Renal pelvis (tissue), 12 donors: ENCODE measurements at places on chromosomes 6 and 20.

DNA sequence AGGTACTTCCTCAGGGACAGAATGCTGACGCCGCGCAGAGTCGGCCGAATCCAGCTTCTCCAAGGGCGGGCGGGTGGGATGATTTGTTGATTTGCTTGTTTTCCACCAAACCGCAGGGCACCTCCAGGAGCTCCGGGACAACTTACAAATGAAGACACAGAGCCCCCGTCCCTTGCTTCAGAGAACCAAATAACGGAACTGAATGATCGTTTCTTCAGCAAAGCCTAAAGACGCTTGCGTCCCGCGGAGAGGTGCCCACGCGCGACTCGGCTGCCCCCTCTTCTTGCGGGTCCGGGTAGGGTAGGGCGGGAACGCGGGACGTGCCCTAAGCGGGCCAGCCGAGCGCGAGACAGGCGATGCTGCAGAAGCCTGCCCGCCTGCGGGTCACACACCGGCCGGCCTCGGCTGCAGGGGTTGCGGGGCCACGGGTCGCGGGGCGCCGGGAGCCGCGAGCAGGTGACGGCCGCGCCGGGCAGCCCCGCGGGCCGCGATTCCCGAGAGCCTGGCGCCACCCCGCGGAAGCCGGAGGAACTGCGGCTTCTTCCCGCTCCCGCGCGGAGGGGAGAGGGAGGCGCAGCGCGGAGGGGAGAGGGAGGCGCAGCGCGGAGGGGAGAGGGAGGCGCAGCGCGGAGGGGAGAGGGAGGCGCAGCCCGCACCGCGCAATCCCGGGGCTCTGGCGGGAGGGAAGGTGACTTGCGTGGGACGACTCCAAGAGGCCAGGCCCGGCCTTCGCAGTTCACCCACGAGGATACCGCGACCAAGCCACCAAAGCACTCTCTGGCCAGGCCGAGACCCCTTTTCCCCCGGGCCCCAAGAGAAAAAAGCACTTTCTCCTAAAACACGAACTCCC lies 7.7 kb upstream of the FOXF2 start:
- DNase-seq = no peak

- no peak for DNase-seq
Observed at GRCh38 chr6:135030532-135031178, 24.0 kb downstream of the HBS1L start.

GRCh38 chr6:107679457-107679856 lies 144.7 kb downstream of the SCML4 start:
- no peak for DNase-seq

DNA sequence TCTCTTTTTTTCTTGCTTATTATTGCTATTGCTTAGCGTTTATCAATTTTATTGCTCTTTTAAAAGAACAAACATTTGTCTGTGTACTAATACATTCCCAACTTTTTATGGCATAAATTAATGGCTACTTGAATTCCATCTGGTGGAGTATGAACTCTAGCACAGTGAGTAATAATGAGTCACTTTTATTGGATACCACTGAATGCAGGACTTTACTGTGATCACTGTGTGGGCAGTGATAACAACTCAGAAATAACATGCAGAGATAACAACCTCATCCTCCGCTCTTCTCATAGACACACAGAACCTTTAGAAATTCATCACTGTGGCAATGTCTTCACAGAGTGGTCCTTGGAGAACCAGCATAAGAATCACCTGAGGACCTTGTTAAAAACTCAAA lies 174.9 kb upstream of the PRND start:
- no peak for DNase-seq

DNA sequence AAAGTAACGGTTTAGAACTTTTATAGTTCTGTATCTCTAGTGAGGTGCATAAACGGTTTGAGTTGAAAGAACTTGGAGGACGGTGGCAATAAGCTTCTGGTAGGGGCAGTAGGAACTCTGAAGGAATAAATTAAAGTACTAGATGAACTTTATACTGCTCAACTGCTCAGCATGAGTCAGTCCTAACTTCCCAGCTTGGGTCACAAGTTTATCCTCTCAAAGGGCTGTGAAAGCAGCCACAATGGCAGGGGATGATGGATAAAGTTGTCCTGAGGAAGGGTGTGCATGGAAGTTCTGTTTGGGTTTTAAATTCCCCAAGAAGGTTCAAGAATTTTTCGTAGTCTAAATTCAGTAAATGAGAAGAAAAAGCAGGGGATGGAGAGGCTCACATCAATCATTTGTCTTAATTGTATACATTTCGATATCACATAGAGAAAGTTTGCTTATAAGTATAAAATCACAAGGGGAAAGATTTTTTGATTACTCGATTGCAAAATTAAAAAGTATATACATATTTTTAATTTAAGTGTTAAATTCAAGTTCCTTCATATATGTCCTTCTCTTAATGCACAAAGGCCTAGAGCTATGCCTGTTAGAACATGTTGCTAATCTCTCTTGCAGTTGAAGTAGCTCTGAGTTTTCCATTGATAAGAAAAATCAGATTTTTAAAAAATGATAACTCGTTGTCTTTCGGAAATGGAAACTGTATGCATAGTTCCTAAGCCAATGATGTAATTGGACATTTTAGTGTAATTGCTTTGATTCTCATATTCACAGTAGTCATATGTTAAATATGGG lies 55.3 kb upstream of the JAG1 start:
- DNase-seq = no peak

GRCh38 chr6:110859335-110859792 lies 15.2 kb upstream of the AMD1 start:
- no peak for DNase-seq

DNA sequence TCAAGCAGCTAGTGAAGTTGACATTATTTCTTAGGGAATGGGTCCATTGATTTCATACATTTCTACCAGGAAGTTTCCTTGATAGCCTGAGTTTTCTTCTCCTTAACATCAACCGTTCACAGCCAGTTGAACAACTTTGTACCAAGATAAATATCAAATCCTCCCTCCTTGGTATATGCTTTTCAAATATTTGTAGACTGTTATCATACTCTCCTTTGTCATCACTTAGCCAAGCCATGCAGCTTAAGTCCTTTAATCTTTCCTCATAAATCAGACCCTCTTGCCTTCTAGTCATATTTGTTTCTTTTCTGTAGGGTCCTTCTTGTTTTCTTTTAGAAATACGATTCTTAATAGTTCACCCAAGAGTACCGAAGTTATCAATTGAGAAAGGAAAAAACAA lies 25.6 kb downstream of the RFX6 start:
- no peak for DNase-seq

DNA sequence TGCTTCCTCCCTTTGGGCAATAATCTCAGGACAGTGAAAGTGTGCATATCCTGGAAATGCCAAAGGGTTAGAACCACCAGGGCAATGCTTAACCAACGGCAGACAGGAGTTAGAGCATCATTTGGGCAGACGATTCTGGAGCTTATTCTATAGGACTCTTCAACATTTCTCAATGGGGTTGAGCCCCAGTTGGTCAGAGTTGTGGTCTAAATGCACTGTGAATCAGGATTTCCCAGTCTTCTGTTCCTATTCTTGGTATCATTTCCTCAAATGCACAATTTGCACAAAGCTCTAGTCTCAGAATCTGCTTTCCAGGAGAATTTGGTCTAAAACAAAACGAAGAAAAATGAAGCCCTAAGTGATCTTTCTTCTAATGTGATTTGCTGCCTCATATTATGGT lies 389.6 kb upstream of the JAG1 start:
- no peak for DNase-seq

DNA sequence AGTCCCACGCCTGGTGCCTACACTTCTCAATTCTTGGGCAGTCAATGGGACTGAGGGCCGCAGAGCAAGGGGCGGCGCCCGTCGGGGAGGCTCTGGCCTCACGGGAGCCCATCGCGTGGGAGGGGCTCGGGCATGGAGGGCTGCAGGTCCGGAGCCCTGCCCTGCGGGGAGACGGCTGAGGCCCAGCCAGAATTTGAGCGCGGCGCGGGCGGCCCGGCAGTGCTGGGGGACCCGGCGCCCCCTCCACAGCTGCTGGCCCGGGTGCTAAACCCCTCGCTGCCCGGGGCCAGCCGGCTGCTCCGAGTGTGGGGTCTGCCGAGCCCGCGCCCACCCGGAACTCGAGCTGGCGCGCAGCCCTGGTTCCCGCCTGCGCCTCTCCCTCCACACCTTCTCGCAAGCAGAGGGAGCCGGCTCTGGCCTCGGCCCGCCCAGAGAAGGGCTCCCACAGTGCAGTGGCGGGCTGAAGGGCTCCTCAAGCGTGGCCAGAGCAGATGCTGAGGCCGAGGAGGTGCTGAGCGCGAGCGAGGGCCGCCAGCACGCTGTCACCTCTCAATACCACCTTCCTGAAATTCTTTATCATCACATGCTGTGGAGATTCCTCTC lies 58.5 kb downstream of the BAK1 start:
- no peak for DNase-seq

DNA sequence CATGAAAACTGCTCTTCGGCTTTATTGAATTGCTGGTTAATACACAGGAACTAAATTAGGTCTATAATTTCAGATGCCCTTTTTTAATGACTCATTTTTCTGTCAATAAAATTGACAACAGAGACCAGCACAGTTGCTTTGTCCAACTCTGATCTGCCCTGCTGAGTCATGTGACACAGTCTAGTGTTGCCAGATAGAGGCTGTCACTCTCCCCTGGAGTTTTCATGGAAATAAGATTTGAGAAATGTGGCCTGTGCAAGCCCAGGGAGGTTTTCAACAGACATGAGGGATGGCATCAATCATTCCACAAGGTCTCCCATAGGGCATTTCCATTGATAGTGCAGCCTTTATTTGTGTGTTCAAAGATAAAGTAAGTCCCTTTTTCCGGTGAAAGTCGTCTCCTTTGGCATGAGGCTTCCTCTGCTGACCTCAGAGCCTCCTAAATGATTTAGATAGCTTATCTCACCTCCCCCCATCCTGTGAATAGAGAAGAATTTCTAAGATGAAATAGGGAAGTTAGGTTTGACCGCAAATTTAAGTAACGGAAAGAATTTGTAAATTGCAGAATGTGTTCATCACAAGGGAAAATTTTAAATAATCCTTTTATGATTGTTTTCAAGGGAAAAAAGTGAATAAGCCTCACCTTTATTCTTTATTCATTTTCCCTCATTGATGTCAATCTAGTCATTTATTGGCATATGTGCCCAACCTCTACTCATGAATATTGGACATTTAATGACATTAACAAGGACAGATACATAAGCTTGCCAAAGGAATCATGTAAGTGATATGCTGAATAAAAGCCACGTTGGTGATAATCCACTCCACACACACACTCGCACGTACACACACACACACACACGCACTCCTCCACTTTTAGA lies 277.7 kb downstream of the ADGB start:
- DNase-seq = no peak

GRCh38 chr6:168560126-168560525 lies 119.1 kb downstream of the SMOC2 start:
- DNase-seq = no peak

DNA sequence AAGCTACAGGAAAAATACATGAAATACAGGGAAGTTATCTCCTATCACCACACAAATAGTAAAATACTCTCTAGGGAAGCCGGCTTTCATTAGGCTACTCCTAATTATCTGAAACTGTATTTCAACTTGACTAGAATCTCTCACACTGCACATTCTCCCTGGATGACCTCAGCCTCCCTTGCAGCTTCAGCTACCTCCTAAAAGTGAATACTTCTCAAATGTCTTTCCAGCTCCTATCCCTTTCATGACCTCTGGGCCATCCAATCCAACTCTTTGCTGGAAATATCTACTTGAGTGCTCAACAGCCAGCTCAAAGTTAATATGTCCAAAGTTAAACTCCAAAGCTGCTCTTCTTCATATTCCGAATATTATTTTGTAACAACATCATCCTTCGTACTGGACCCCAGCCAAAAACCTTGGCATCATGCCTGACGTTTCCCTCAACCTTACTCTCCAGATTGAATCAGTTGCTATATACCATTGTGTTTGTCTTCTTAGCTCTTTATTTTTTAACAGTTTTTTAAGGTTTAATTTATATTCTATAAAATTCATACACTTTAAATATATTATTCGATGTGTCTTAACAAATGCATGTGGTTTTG lies 29.4 kb upstream of the KIF6 start:
- no peak for DNase-seq

- DNase-seq = no peak
Observed at GRCh38 chr6:36130667-36131510, 576 bp downstream of the MAPK13 start.

- DNase-seq = no peak
Observed at GRCh38 chr6:102300350-102300749, 906.8 kb downstream of the GRIK2 start.

DNA sequence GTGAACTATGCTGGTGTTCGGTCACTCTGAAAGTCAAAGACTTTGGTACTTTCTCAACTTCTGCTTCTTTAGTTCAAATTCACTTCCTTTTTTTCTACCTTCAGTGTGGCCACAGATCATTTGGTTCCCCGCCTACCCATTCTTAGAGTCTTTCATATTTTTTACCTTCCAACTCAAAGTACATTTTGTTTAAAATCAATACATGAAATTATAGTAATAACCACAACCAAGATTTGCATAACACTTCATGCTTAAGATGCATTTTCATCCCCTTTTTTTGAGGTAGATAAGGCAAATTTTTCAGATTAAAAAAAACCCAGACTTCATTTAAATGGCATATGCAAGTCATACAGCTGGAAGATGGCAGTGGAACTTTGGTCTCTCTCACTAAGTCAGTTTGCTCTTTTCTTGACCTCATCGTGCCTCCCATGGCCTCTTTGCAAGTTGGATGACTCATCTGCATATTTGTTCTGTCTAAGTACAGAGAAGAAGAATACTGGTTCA lies 11.9 kb upstream of the CNR1 start:
- no peak for DNase-seq

GRCh38 chr6:43985329-43985728 lies 141.9 kb downstream of the MRPL14 start:
- no peak for DNase-seq

- no peak for DNase-seq
Observed at GRCh38 chr6:129009851-129010250, 126.9 kb downstream of the LAMA2 start.

DNA sequence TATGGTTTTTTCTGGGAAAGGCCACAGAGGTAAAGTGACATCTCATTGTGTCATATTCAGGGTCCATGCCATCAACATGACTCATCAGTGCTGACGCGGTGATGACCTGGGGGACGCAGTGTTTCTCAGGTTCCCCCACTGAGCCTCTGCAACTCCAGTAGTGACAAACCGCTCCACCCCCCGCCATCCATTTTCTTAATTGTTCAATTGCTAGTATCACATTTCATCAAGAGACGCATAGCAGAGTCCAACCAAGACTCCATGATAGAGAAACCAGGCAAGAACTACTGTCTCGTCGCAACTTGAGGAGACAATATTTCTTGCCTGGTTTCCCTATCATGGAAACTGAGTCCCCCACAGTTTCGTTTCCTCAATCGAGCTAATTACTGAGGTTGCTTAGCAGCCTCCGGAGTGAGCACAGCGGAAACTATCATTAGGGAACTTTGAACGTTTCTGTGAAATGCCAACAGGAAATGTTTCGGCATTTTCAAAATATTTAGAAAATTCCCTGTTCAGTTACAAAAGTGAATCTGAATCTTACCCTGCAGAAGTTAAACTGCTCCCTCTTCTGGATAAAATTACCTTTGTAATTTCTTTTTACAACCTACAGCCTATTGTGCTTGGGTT lies 12.2 kb upstream of the SERPINB1 start:
- peak; percentile 82 for DNase-seq

GRCh38 chr20:60055740-60056139 lies 97.5 kb downstream of the CDH26 start:
- no peak for DNase-seq
